ENCODE measurements at places on chromosomes 1 and 21.

GRCh38 chr1:216892581-216893160 lies 169.4 kb upstream of the ESRRG start:
- no peak for DNase-seq

DNA sequence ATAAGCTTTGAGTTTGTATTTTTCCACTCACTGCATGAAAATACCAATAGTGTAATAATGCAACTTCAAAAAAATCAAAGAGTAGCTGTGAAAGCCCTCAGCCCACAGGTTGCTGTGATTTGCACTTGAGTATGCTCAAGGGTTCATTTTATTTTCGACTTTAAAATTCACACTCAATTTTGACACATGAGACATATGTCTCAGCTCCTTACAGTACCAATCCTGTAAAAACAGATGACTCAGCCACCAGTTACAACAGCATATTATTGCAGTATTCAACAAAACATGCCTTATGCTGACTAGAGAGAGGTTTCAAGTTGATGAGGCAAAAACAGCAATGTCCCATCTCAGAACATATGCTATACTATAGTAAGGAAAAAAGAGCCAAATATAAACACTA lies 66.1 kb downstream of the CYYR1 start:
- no peak for DNase-seq

GRCh38 chr21:46394595-46395104 lies 64.0 kb upstream of the DIP2A start:
- DNase-seq = no peak

DNA sequence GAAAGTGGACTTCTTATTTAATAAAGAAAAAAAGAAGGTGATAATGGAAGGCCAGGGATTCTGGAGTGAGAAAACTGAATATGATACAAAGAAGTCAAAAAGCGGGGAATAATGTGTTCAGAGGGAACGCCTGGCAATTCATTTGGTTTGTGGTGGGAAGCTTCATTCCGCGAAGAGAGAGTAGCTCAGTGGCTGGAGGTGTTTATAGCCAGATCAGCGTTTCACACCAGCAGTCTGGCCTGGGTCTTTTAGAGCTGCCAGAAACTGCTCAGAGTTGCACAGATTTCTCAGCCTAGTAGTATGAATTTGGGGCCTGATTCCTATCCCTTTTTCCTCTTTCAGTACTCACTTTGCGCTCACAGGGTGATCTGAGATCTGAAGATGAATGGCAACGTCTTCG lies 67.8 kb upstream of the IPO9 start:
- no peak for DNase-seq

GRCh38 chr1:39395357-39395831 lies 96.0 kb upstream of the BMP8A start:
- no peak for DNase-seq

- no peak for DNase-seq
Measured at GRCh38 chr1:212078826-212079225, 43.3 kb downstream of the DTL start.

- DNase-seq = no peak
Measured at GRCh38 chr1:53968125-53968513, 22.0 kb downstream of the LRRC42 start.

GRCh38 chr1:39787468-39787867 lies 1.2 kb downstream of the BMP8B start:
- DNase-seq = no peak

GRCh38 chr1:71312545-71312944 lies 231.7 kb upstream of the ZRANB2 start:
- DNase-seq = no peak

DNA sequence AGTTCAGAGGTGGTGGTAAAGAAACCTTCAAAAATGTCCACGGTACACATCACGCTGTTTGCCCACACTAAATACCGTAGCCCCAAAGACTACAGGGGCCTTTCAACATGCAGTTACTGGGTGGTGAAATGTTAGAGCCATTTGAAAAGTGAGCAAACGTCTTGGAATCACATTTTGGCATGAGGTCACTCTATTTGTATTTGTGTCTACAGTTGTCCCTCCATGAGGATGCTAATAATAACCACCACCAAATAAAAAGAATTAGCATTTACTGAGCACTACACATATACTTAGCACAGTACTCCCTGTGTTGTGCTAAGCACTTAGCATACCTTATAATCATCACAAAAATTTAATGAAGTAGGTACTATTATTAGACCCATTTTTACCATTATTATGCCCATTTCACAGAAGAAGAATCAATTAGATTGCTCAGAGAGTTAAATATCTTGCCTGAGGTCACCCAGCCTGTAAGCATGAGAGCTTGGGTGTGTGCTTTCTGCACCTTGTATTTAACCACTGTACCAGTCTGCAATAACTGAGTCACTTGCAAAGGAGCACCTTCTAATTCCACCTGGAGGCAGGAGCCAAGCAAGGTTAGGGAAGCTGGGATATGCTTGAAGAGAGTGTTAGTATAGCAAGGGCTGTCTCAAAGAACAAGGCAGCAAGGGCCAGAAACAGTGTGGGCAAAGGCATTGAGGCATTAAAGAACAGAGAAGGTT lies 57.4 kb downstream of the DNTTIP2 start:
- no peak for DNase-seq

DNA sequence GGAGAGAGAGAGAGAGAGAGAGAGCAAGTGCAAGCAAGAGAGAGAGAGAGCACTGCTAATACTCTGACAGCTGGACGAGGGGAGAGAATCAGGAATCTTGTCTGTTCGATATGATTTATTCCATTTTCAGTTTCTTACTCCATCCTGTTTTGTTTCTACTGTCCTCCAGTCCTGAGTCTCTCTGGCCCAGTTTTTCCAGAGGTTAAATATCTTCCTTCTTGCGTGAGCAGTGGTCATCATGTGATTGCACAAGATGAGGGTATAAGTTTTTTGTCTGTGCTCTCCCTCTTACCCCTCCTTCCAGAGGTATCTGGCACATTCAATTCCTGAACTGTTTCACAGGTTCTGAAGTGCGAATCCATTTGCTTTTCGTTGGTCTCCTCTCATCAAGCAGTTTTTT lies 16.8 kb downstream of the UBE2U start:
- DNase-seq = no peak

DNA sequence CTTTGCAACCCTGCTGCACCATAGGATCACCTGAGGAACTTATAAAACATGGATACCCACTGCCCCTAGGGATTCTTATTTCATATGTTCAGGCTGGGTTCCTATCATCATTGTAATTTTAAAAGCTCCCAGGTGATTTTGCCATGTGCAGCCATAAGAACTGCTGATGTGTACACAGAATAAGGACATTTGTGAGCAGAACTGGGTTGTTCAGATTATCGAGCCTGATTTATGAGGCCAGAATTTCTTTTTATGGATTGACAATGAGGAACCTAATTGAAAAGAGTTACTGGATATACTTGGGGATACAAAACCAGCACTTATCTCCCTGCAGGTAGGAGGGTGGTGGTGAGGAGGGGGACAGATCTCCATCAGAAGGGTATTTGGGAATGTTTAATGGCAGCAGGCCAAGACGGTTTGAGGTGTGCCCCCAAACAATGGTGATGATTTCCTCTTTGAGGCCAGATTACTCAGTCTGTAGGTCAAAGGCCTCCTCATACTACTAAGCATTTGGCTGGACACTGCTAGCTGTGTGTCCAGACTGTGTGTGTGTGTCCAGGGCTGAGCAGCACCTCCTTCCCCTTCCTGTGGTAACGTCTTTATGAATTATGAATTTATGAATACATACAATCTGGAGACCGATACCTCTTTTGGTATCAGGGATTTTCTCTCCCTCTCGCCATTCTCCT lies 18.9 kb downstream of the NOS1AP start:
- DNase-seq = no peak

- no peak for DNase-seq
Measured at GRCh38 chr21:32570456-32570855, 14.9 kb downstream of the TCP10L start.

GRCh38 chr1:91854852-91855534 lies 31.0 kb downstream of the TGFBR3 start:
- DNase-seq = no peak

GRCh38 chr1:234148816-234149215 lies 224.4 kb upstream of the COA6 start:
- no peak for DNase-seq

DNA sequence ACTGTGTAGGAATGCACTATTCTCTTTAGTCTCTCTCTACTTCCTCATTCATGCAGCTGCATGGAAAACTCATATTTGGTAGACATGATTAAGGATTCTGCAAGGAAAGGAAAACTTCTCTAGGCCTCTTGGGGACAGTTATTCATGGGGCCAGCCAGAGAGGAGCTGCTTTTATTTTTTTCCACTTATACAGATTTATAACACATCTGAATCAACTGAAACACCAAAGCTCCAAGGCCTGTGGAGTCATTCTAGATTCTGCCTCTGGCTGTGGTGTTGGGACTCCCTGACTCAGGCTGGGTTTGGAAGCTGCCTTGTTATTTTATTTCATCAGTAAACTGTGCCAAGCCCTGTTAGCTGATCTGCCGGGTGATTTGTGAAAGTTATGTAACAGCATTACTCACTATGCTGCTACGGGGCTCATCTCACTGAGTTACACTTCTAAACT lies 83.9 kb upstream of the EDEM3 start:
- peak; percentile 84 for DNase-seq

DNA sequence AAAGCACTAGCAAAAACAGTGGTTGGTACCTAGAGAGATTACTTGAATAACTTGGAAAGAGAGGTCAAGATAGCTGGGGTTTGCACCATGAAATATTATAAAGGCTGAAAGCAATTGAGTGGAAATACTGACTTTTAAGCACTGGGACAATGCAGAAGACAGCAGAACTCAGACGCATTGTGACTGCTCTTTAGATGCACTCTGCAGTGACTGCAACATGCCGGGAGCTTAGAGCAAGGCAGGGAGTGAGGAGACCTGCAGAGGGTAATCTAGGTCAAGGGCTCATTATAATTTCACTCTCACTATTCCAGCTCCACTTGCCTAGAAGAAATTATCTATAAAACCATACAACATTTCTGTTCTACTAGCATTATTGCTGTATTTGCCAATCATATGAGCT lies 36.6 kb downstream of the OLFM3 start:
- DNase-seq = no peak

- DNase-seq = no peak
Measured at GRCh38 chr1:25118546-25118945, 113.8 kb downstream of the SYF2 start.

DNA sequence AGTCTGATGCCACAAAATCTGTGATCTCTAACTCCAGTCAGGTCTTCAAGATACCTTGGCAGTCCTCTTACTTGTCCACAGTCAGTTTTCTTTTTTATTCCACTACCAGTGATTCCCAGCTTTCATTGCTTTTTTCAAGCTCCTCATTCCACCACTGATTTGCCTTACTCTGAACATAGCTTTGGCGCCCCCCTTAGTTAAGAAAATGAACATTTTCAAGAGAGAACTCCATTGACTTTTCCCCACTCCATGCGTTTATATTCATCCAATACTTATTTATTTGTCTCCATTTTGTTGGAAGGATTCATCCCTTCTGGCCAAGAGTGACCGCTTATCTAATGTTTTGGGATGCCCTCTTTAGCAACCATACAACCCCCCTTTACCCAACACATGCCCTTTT lies 33.9 kb upstream of the IPO9 start:
- DNase-seq = no peak

- DNase-seq = no peak
Measured at GRCh38 chr21:41235201-41235600, 67.2 kb downstream of the BACE2 start.

- no peak for DNase-seq
Measured at GRCh38 chr1:233554037-233554436, 59.9 kb upstream of the KCNK1 start.

- no peak for DNase-seq
Measured at GRCh38 chr1:30284226-30284625, 439.2 kb downstream of the MATN1 start.

DNA sequence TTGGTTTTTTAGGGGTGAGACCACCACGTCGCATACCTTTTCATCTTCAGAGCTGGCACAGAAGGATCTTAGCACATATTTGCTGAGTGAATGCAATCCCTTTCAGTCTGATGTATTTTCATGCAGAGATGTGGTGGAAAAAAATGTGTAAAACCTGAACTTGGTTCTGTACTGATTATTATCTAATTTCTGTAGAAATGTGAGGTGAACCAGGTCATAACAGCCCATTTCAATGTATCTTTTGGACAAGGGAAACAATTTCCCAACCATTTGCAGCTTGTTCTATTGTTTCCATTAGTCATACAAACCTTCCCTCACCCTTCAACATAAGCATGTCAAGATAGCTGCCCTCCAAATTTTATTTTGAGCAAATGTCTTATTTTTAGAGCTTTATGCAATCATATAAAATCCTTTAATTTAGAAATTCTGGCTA lies 46.8 kb upstream of the RUNX1 start:
- no peak for DNase-seq

GRCh38 chr1:50342525-50342924 lies 80.7 kb downstream of the DMRTA2 start:
- no peak for DNase-seq

DNA sequence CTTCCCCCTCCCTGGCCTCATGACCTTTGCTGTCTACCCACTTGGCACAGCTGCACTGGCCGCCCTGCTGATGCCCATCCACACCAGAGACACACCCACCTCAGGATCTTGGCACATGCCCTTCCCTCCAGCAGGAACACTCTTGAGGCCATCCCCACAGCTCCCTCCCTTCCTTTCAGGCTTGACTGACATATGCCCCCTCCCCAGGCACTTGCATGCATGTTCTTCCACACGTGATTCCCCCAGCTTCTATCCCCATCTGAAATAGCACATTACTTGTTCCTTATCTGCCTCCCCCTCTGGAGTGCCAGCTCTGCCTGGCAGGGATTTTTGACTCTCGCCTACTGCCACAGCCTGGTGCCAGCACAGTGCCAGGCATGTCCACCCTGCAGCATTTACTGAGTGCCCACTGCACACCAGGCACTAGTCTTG lies 98.5 kb upstream of the SLC25A33 start:
- DNase-seq = peak; percentile 84

DNA sequence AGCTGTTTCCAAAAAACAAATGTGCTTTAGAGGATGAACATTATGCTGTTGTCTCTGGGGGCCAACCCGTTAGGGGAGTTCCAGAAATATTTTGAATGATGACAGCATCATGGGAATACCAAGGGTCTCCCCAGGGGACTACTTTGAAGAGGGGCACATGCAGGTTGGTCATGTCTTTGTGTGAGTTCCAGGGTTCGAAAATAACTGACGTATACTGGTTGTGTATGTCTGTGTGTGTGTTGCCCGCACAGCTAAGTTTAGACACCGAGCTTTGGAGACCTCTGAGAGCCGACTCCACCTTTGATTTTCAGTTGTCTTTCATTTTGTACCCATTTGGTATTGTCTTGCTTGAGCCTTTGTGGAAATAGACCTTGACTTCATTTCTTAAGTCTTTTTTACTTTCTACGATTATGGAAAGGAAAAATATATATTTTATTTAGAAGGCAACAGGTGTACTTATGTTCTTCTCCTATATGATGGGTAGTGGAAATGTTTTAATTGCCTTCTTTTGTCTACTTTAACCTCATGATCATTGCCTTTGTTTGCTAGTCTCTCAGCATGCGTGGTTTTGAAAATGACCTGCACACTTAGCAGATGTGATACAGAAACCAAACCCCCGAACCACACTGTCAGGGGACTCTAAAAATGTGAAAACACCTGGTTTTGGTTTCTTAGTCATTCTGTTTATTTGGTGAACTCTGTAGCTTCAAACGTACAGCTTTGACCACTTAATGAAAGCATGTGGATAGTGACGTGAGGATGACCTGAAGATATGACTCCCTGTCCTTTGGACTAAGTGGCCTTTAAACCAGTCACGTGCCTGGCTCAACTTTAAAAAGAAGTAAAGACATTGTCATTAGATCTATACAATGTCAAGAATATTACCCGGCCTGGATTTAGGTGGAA lies 56.5 kb downstream of the GALNT2 start:
- DNase-seq = no peak

All from tibial artery (tissue), 4 donors.